Left renal cortex interstitium (tissue), 4 donors: ENCODE measurements at places on chromosomes 5 and 9.

GRCh38 chr9:78871452-78872331 is 574.8 kb downstream of the PSAT1 start:
- DNase-seq: no peak

GRCh38 chr9:118331622-118332045 is 627.4 kb downstream of the TLR4 start:
- no peak for DNase-seq

DNA sequence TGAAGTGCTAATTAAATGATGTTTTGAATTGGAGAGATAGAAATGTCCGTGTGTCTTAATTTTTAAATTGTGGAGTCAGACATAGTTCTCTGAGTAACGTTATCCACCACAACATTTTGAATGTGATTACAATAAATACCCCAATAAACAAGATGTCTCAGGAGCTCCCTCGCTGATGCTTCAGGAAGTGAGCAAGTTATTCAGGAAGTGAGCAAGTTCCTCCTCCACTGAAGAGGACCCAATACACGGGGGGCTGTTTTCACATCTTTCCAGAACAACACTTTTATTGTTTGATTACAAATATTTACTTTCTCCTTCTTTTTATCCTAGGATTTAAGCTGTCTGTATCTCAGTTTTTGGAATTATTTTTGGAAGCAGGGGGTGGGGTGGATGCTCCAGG is 363.8 kb downstream of the LRRC70 start:
- DNase-seq: no peak

GRCh38 chr9:114906922-114907571 is 23.3 kb downstream of the TNFSF8 start:
- DNase-seq: no peak

DNA sequence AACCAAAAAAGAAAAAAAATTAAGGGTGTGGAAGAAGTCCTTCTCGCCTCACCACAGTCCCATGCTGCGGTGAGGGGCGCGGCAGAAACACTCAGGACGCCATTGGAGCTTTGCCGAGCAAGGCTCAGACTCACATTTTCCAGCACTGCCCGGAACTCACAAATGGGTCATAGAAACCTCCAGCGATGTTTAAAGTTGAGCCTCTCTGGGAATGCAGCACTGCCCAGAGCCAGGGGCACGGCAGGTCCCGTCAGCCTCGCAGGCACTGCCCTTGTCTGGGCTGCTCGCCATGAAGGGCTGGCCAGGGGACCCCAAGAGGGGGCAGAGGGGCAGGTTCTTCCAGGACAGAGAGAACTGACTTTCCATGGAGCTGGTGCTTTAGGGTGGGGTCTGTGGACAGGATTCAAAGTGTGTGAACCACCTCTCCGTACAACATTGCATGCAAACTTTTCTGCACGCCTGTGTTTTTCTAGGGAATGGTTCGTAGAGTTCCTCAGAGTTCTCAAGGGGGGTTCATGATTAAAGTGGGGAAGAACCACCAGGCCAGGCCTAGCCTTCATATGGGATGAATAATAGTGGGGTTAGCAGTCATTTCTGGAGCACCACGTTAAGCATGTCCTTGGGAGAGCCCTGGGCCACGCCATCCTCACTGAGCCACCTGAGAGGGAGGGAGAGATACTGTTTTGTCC is 38.4 kb downstream of the PRRX2 start:
- DNase-seq: no peak

- DNase-seq: no peak
These were observed 8.7 kb downstream of the SHROOM1 start for GRCh38 chr5:132821791-132822190.
